ENCODE measurements at places on chromosomes 2 and 18. TPM values are rescaled to one million over a fixed set of nuclear protein-coding genes. Genes with fewer than 3 reads are reported as not detected.

DNA sequence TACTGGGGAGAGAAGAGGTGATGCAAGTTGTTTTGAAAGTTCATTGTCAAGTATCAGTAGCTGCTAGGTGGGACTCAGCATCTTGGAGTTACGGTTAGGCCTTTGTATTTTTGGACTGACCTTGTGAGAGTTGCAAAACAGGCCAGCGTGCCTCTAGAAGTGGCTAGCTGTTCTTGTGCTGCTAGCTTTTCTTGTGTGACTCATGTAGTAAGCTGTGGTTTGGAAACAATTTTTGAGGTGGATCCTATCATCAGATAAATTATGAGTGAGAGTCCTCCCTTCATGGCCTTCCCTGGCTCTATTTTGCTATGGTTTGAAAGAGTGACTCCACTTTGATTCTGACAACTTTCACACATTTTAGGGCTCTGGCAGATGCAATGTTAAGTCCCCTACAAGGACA lies 409.2 kb upstream of the HS6ST1 start:
- DNase-seq = no peak

GRCh38 chr2:110113961-110114591 lies 1.5 kb downstream of the MALL start:
- DNase-seq = peak; percentile 65

GRCh38 chr18:13606604-13607254 lies 119.6 kb downstream of the FAM210A start:
- DNase-seq = no peak

- peak; percentile 74 for DNase-seq
These were observed at the start of gene SEMA4C for GRCh38 chr2:96869822-96870625. TSS of gene SEMA4C (minus strand) at chr2:96870080. CDS start at chr2:96867886, 2,194 bp downstream.

GRCh38 chr2:12183032-12183645 lies 436.7 kb downstream of the LPIN1 start:
- no peak for DNase-seq

- DNase-seq = peak; percentile 56
These were observed 67.4 kb downstream of the TNS1 start for GRCh38 chr2:217935235-217935879.

Gene TWIST2
- 7.6 TPM for total RNA-seq

Gene SLC25A12
- total RNA-seq = 65.6 TPM

Gene GDF7
- total RNA-seq = 4.8 TPM

GRCh38 chr2:205792908-205793307 lies 110.6 kb downstream of the NRP2 start:
- no peak for DNase-seq

Gene FNDC4
- total RNA-seq = 32.5 TPM

Gene SERPINB5
- total RNA-seq = not detected

GRCh38 chr18:78408623-78409022 lies 571.0 kb upstream of the SALL3 start:
- DNase-seq = no peak

Gene UGT1A8
- total RNA-seq = not detected

Data from left cardiac atrium (tissue), 4 donors.